ENCODE measurements at places on chromosomes 7 and 10. TPM values are rescaled to one million over a fixed set of nuclear protein-coding genes. Genes with fewer than 3 reads are reported as not detected.

PSMG3 gene
- 57.0 TPM for total RNA-seq

ACSM6 gene
- not detected for total RNA-seq

ZNF777 gene
- 19.3 TPM for total RNA-seq

TSPAN15 gene
- 0.60 TPM for total RNA-seq

OR2A12 gene
- not detected for total RNA-seq

TMEM236 gene
- total RNA-seq = 0.12 TPM

CAV1 gene
- 1.4 TPM for total RNA-seq

CFAP69 gene
- total RNA-seq = 0.72 TPM

PLAC9 gene
- not detected for total RNA-seq

LEP gene
- not detected for total RNA-seq
